ENCODE measurements at places on chromosomes 5 and 9.

- no peak for DNase-seq
These were observed 236.9 kb downstream of the GOLPH3 start for GRCh38 chr5:31937226-31937625.

GRCh38 chr5:88190106-88190834 lies 78.4 kb downstream of the TMEM161B start:
- DNase-seq = no peak

DNA sequence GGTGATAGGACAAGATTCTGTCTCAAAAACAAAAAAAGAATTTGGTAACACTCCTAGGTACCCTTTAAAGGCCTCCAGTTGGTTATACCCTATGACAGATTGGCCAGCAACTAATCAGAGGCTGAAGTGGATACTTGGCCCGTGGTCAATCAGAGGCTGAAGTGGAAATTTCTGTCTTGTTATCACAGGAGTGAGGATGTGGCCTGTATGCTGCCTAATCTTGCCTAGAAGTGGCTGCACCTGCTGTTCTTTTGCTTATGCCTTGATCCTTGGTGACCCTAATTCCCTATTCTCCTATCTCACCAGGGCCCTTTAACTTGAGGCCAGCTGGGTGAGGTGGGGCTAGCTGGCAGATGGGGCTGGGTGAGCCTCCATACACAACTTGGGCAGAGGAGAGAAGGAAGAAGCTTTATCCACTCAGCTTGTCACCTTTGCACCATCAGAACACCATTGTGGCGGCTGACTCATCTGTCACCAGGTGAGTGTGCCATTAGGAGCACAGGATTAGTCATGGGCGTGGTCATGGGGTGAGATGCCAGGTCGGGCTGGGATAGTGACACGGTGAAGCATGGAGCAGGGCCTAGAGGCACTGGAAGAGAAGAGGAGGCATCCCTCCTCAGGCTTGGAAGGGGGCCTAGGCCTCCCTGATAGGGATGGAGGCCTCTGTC lies 41.5 kb downstream of the SAR1B start:
- DNase-seq = no peak

DNA sequence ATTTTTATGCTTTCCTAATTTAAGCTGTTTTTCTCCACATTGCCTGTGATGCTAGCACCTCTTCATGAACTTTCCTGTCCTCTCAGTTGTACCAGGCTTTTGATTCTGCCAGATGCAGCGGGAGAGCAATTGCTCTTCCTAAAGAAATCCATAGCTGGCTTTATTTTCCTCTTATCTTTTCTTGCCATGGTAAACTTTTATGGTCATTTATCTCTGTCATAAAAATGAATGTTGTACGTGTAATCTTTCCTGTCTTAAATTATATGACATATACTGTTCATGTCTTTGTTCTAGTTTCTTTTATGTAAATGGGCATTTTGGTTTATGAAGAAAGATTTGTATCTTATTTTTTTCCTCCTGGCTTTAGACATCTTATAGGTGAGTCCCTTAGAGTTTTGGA lies 127.5 kb downstream of the SH3GL2 start:
- no peak for DNase-seq

- DNase-seq = no peak
These were observed 10.3 kb upstream of the GLE1 start for GRCh38 chr9:128494108-128494745.
